ENCODE measurements at places on chromosomes 1 and 21.

- peak; percentile 16 for DNase-seq
These were observed 4.4 kb upstream of the ADAMTS1 start for GRCh38 chr21:26849428-26850115.

GRCh38 chr1:92543131-92544055 is 56.7 kb upstream of the GFI1 start:
- peak; percentile 96 for DNase-seq

DNA sequence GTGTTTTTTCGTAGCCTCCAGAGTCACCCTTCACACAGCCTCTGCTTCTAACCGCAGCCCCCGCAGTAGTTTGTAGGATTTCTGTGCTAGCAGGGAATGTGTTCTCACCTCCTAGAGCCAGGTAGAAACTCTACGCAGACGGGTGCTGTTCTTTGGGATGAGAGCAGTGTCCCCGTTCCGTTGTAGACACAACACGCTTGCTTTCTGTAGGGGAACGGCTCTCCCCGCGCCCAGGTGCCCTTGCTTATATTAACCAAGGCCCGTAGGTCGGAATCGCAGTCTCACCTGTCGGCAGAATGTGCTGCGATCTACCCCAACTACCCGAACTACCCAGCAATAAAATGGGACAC is 111.8 kb upstream of the NBPF11 start:
- no peak for DNase-seq

DNA sequence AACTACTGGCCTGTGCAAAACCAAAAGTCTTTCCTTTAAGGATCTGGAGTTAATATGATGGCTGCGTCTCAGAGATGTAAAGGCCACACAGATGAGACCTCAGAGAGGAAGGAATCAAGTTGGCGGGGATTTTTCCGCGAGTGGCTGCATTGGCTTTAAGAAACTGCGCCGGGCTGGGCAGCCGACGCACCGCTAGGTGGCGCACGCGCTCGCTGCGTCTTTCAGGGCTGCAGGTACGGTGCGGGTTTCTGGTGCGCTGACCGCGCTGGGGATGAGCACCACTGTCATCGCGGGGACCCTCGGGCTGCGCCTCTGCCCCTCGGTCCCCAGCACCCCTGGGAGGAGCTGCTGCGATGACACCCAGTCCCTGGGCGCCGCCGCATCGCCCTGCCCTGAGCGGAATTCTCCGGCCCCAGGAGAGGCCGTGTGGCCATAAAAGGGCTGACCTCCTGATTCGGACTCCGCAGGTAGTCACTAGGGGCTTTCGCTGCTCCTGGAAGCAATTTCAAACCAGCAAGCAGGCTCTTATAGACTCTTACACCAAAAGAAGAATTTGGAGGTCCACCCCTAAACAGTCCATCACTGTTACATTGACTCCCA is 241.0 kb downstream of the KCNJ6 start:
- no peak for DNase-seq

DNA sequence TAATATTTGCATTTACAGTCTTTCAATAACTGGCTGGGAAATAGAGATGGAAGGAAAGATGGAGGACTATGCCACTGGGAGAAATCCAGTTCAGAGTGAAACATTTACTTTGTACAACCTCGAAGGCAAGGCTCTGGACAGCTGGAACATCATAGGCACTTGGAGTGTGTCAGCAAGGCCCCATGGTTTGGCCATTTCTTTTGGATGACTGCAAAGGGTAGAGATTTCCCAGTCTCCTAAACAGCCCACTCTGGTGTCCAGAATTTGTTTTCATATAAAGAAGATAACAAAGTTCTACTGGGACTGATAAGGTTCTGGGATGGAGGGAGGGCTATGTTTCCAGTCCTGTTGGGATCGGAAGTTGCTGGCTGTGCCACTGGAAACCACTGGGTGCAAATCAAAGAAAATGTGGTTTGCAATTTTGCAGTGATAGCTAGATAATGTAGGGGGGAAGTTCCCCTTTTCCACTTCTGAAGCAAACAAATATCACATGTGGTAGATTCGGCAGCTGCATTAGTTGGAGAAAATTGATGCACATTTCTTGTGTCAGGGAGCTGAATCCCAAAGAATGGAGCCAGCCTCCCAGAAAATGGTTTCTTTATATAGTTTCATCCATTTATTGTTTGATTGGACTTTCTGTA is 16.2 kb downstream of the KCND3 start:
- no peak for DNase-seq

DNA sequence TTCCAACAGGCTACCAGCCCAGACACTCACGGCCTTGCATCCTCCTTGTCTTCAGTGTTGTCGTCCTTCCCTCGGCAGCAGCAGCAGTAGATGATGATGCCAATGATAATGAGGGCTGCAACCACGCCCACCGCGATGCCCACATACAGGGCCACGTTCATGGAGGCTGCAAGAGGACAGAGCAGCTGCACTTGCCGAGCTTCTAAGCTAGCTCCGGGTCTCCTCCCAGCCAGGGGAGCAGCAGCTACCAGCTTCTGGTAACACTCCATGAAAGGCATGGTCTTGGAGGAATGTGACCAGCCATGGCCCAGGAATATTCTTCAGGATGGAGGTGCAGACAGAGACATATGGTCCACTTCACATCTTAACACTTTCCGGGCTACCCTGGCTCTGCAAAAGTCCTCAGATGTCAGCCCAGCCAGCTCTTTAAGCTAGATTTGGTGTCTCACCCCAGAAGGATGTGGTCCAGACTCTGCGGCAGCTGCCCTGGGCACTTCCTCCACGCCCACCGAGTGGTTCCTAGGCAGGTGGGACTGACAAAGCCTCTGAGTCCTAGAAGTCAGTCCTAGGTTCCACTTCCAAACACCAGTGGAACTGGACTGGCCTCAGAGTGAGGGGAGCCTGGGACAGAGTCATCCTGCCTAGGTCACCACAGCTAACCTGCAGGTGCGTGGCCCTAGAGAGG is 35.1 kb downstream of the GPA33 start:
- no peak for DNase-seq

GRCh38 chr1:200211157-200211556 is 183.6 kb downstream of the NR5A2 start:
- no peak for DNase-seq

DNA sequence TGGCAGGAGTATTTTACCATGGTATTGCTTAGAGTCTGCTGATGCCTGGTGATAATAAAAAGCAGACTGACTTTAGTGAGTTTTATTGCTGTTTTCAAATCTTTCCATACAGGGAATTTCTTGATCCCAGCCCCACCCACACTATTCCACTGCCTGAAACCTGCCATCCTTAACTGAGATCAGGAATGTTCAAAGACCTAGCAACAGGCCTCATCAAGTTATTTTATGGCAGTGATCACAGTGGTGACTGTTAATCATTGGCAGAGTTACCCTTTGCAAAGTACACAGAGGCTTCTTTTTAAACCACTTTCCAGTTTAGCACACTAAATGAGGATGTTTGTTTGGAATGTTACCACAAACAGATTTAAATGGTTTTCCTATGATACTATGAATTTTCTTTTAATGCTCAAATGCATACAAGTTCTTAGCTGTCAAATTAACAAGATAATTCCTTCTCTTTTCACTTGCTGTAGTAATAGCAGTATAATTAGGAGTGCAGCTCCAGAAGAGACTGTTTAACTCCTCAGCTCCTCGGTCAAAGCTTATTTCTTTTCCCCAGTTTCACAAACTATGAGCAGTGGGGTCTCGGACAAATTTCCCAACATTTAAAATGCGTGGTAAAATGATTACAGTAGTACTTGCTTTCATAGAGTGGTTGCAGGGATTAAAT is 69.9 kb upstream of the USP25 start:
- no peak for DNase-seq

DNA sequence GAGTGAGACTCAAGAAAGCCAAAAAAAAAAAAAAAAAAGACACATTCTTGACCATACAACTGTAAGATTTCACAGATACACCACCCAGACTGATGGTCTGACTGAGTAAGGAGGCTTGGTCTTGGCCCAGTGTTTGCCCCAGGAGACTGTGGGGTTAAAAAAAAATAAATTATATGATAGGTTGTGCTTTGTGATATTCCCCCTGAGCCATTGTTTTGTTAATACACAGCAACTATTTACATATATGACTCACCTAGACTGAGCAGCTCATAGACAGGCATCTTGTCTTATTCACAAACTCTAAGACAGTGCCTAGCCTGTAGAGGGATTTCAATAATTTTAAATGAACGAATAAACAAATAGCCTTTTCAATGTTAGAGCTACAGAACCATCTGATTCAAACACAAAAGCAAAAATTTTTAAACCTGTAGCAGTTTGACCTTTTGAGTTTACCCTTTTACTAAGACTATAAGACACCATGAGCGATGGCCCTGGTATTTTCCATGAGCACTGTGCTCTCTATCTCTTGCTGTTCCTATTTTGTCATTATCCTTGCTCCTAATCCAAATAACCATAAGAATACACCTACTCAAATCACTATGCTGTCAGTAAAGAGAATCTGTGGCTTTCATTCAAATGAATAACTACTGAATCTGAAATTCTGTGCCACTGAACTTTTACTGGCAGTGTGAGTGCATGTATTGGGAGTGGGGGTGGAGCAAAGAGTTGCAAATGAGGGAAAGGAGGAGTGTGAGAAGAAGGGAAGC is 199.4 kb upstream of the PTBP2 start:
- no peak for DNase-seq

- DNase-seq, result no peak
These were observed 160.7 kb downstream of the IER5 start for GRCh38 chr1:181249186-181249585.

GRCh38 chr1:8718850-8719361 is 98.5 kb downstream of the RERE start:
- no peak for DNase-seq

DNA sequence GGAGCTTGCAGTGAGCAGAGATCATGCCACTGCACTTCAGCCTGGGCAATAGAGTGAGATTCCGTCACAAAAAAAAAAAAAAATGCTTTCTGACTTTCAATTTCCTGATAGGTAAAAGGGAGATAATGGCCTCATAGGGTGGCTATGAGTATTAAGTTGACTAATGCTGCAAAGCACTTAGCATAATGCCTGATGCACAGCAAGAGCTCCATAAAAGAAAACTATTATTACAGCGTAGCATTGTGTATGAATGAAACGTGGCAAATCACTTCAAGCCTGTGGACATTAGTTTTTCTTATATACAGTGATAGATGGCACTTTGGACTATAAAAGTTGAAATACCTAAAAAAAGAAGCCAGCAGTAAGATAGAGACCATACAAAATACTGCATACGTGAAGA is 16.8 kb downstream of the FNDC7 start:
- DNase-seq, result no peak

DNA sequence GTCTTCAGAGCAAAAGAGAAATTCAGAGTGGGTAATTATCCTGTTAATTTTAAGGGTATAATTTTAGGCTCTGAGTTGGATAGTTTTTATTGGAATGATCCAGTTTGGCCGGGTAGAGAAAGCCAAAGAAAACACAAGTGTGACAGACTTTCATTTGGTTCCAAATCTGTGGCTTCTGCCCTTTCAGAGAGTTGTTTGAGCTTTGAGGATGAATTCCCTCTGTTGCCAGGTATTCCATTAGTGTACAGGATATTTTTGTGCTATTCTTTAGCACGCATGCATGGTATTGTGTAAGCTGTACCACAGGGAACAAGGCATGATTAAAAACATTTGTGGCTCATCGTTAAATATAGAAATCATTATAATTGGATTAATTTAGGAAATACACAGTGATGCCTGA is 384.4 kb downstream of the ADGRL2 start:
- DNase-seq, result no peak

- no peak for DNase-seq
These were observed 8.6 kb downstream of the WLS start for GRCh38 chr1:68223687-68224086.

DNA sequence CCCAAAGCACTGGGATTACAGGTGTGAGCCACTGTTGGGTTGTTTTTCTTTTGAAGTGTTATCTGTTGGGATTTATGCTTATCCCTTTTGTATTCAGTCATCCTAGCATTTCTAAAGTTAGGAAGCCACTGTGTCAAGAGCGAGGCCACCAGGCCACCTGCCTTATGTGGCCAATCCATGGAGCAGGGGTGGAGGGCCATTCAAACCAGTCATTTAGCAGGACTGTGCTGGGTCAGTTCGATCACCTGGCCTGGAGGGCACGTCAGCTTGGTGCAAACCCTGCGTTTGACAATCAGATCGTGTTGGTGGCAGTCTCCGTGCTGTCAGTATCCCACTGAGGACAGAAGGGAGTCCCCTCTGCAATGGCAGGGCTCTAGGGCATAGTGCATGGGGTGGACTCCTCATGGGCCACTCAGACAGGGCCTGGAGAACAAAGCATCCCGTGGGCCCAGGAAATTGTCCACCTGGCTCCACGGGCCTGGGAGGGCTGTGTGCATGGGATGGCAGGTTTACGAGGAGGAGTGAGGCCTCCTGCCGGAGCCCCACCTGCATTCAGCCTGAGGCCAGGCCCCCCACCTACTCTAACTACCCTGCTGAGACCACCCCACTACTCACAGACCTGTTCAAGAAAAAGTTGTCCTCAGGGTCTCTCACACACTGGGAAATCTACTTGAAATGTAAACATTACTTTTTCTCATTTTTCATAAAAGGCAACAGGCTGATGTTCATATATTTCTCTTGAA is 242.3 kb downstream of the SDCCAG8 start:
- DNase-seq, result no peak

- DNase-seq, result no peak
These were observed 55.8 kb downstream of the SUSD4 start for GRCh38 chr1:223308136-223308535.

GRCh38 chr1:53454019-53454418 is 5.2 kb upstream of the DMRTB1 start:
- DNase-seq, result no peak

GRCh38 chr1:68319907-68320306 is 87.6 kb upstream of the WLS start:
- no peak for DNase-seq

- DNase-seq, result no peak
These were observed 12.9 kb downstream of the SAMD11 start for GRCh38 chr1:936348-937264.

- no peak for DNase-seq
These were observed 25.8 kb downstream of the OSBPL9 start for GRCh38 chr1:51642739-51643142.

Data from GF-D8 (cell line).